Spleen (tissue), 13 donors: ENCODE measurements at places on chromosomes 4 and X. TPM values are rescaled to one million over a fixed set of nuclear protein-coding genes. Genes with fewer than 3 reads are reported as not detected.
A peak's percentile ranks its signal among the peaks of the same experiment; 100 is the strongest.

DNA sequence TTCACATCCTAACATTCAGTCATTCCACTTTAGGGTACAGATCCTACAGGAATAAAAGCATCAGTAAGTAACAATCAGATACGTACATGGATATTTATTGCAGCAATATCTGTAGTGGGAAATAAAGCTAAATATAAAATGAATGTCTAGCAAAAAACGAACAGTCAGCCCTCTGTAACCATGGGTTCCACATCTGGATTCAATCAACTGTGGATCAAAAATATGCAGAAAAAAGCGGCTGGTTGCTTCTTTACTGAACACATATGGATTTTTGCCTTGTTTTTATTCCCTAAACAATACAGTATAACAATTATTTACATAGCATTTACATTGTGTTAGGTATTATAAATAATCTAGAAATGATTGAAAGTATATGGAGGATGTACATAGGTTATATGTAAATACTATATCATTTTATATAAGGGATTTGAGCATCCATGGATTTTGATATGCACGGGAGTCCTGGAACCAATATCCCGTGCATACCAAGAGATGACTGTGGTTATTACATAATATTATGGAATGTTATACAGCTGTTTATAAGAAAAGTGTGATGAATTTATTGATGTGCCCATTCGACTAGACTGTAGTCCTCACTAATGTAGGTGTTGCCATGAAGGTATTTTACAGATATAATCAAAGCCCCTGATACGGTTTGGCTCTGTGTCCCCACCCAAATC is 132.8 kb downstream of the ARHGEF9 start:
- DNase-seq: no peak

FATE1 gene
- total RNA-seq: not detected

GRCh38 chrX:71095033-71095432 is 618 bp upstream of the FOXO4 start:
- peak; percentile 21 for DNase-seq

DNA sequence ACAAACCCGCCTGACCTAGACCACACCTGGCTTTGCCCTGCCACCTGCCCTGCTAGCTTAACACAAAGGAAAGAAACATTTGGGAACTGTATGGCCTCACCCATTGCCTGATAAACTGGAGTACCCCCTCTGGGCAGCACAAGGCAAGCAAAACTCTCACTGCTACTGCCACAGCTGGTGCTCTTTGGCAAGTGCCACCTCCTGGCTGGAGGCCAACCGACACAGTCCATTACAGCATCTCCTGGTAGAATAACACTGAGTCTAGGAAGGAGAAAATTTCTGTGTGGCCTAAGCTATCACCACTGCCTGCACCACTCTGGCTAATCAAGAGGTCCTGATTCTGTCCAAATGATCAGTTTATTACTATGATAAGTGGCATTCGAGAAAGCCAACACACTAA is 18.9 kb upstream of the SPANXN3 start:
- no peak for DNase-seq

EIF1AX gene
- total RNA-seq: 40.0 TPM

DNA sequence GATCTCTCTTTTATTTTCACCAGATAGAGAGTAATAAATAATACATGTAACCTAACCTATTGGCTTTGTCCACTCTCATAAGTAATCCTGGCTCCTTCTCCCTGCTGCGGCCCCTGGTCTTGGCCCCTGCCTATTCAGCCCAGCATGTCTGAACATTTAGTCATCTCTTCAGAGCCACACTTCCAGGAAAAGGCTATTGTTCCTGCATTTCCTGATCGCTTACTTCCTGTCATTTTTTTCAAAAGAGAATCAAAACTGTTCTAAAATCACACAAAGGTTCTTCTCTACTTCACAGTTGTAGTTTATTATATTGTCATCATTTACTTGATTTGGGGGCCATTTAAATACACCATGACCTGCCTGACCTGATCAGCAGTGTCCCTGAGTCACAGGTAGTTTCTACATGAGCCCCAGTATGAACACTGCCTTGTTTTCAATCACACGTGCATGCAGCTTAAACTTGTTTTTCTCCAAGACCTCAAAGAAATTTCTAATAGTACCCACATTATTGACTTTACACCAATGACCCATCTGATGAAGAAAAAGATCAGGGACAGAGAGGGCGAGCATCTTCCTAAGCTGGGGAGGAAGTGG is 47.4 kb upstream of the KDR start:
- no peak for DNase-seq

MAGEB2 gene
- total RNA-seq: not detected

- DNase-seq: no peak
Measured at GRCh38 chrX:88940904-88941303, 193.9 kb downstream of the CPXCR1 start.

DNA sequence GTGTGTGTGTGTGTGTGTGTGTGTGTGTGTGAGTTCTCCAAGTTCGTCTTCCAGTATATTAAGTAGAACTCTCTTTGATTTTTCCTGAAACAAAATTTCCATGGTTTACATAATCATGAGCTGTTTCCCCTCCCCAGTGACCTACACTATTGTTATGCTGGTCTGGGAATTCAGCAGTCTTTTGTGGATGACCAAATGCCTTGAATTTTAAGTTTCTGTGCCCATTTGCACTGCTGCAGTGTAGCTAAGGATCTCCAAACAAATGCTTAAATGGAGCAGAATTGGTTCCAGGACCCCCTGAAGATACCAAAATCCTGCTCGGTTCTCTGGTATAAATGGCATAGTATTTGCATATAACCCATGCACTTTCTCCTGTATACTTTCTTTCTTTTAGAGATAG is 77.2 kb upstream of the SLC34A2 start:
- no peak for DNase-seq

GRCh38 chr4:156111686-156112085 is 158.0 kb upstream of the CTSO start:
- no peak for DNase-seq

- no peak for DNase-seq
Measured at GRCh38 chr4:15197005-15197404, 194.7 kb downstream of the CPEB2 start.

- no peak for DNase-seq
Measured at GRCh38 chr4:152115118-152115517, 354.3 kb upstream of the GATB start.

TKTL1 gene
- 0.42 TPM for total RNA-seq

DNA sequence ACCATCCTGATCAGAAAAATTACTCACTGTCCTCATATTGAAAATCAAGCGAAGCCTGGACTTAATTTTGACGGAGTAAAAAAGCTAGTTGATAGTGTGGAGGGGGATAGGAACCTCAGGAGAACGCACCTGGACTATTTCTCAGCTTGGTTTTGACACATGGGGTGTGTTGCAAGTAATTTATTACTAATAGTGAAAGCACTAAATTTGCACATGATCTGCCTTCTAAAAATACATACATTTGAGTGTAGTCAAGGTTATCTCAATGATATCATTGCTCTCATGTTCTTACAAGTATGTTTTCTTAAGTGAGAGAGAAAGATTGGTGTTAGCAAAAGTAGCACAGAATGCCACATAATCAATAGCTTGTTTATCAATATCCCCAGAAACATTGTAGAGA is 29.5 kb downstream of the LRIT3 start:
- no peak for DNase-seq

MAP7D2 gene
- 0.47 TPM for total RNA-seq
